Neural crest cell (in vitro differentiated cells): ENCODE measurements at places on chromosomes 2 and 18. TPM values are rescaled to one million over a fixed set of nuclear protein-coding genes. Genes with fewer than 3 reads are reported as not detected.

Gene STARD6
- total RNA-seq, result 0.35 TPM in 1 of 2 replicates, not detected in the other

- no peak for DNase-seq
- no peaks in the 10 kb centered on the region for H3K36me3 ChIP-seq
- no peaks in the 10 kb centered on the region for H3K27me3 ChIP-seq
Observed at GRCh38 chr2:34419856-34420255, 820.8 kb upstream of the FAM98A start.

GRCh38 chr2:30484145-30484544 lies 37.1 kb downstream of the LCLAT1 start:
- no peak overlapping the region for H3K27ac ChIP-seq
- no peak overlapping the region for H3K4me3 ChIP-seq
- peaks cover 3% of the 10 kb centered on the region for H3K36me3 ChIP-seq

Gene SCN7A
- total RNA-seq, result 0.39 and 0.40 TPM in 2 replicates

- no peak overlapping the region for H3K27ac ChIP-seq
- no peak overlapping the region for H3K4me3 ChIP-seq
- DNase-seq, result no peak
- H3K4me1 ChIP-seq, result peaks cover 30% of the 10 kb centered on the region
Observed at GRCh38 chr2:54166121-54166773, 50.8 kb downstream of the ACYP2 start.

DNA sequence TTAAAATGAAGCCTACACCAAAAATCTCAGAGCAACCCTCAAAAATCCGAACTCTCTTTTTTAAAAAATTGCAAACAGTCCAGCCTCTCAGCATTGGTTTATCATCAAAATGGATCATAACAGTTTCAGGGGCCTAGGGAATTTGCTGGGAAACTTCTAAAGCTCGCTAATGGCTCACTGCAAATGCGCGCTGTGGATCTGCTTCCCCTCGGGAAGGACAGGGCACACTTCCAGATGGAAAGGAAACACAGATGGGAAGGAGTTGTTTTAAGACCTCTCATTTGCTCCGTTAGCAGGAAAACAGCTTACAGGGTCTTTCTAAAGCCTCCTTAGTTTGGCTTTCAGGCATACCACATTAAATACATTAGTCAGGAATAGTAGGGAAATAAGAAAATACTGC lies 27.2 kb downstream of the FECH start:
- H3K27ac ChIP-seq, result no peak overlapping the region
- H3K4me1 ChIP-seq, result peaks cover 7% of the 10 kb centered on the region
- H3K4me3 ChIP-seq, result no peak overlapping the region
- peaks cover 5% of the 10 kb centered on the region for H3K36me3 ChIP-seq
- no peak for DNase-seq

Gene CCDC150
- total RNA-seq, result 29.0 and 31.8 TPM in 2 replicates

DNA sequence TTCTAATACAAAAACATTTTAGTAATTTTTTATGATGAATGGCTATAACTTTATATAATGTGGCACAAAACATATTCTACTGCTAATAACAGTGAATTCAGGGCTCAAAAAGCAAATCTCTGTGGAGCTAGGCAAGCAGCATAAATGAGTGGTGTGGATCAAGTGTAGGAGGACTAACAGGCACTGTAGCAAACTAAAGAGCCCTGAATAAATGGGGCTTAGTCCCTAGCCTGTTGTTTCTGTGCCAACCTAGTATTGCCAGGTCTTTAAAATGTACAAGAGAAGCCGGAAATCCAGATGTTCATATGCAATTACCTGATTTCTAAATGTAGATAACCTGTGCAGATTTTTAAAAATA lies 18.5 kb downstream of the REL start:
- no peaks in the 10 kb centered on the region for H3K4me1 ChIP-seq
- no peaks in the 10 kb centered on the region for H3K27me3 ChIP-seq
- DNase-seq, result no peak
- no peak overlapping the region for H3K27ac ChIP-seq
- peaks cover 3% of the 10 kb centered on the region for H3K36me3 ChIP-seq

Gene EPB41L5
- total RNA-seq, result 41.1 and 42.7 TPM in 2 replicates

- H3K4me1 ChIP-seq, result peaks cover 12% of the 10 kb centered on the region
- H3K36me3 ChIP-seq, result no peaks in the 10 kb centered on the region
- no peak for DNase-seq
- H3K27ac ChIP-seq, result no peak overlapping the region
Observed at GRCh38 chr18:50114448-50114847, 80.5 kb downstream of the MYO5B start.

Gene DYNAP
- total RNA-seq, result not detected in 2 replicates

GRCh38 chr18:39840856-39841481 lies 2114.1 kb upstream of the PIK3C3 start:
- DNase-seq, result no peak
- peaks cover 8% of the 10 kb centered on the region for H3K27me3 ChIP-seq
- H3K27ac ChIP-seq, result peak overlapping the region; percentile 85
- H3K36me3 ChIP-seq, result no peaks in the 10 kb centered on the region

DNA sequence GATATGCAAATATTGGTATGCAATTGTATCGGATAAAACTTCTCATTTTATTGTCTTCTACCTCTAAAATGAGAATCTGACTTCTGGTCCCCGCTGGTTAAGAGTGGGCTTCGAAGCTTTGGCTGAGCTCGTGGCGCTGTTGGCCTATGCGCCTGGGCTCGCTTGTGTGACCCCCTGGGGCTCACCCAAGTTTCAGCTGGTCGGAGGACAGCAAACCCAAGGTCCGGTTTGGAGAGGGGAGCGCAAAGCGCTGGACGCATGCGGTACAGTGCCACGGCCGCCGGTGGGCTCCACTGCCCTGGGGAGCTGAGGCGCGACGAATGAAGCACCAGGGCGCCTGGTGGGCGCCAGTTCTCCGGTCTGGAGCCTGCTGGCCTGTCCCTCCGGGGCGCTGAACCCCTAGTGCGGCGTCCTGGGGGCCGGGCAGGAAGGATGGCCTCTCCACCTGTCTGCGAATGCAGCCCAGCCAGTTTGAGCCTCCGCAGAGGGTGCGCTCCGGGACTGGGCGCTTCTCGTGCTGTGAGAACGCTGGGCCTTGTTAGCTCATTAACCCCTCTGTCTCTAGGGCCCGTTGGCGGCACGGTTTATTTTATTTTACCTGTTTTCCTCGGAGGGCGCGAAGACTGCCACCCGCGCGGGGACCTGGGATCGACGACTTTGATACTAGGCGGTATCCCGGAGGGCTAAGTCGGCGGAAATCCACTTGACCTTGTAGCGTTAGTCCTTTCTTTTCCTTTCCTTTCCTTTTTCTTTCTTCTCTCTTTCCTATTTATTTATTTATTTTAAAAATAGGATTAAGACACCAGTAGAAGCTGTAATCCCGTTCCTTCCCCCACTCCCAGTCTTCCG lies 10.4 kb downstream of the MEIS1 start:
- peaks cover 64% of the 10 kb centered on the region for H3K27me3 ChIP-seq
- peak overlapping the region; percentile 93 for H3K27ac ChIP-seq
- peaks cover 62% of the 10 kb centered on the region for H3K4me1 ChIP-seq

DNA sequence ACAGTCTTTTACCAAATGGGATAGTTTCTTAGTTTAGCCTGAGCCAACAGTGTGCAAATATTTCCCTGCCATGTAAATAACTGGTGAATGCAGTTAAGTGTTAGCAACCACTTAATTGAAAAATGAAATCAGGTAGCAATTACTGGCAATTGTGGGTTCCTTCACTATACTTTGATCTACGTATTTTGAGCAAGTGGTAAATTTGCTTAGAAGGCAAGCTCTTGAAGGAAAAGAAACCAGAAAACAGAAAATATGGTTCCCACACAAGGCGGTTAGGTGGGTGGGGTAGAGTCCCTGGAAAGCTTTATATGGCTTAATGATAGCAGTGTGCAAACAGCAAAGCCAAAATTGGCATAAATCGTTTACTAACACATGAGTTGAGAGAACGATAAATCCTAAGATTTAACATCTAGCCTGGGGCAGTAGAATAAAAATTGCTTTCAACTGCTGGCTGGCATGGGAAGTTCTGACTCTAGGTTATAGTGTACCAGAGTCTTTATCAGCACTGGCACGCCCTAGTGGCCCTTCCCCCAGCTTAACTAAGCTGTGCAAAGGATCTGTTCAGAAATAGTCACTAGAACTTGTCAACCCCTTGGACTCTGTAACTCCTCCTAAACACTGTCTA lies 17.0 kb downstream of the SLC9A2 start:
- H3K36me3 ChIP-seq, result no peaks in the 10 kb centered on the region
- no peak overlapping the region for H3K4me3 ChIP-seq
- H3K4me1 ChIP-seq, result no peaks in the 10 kb centered on the region
- DNase-seq, result no peak

DNA sequence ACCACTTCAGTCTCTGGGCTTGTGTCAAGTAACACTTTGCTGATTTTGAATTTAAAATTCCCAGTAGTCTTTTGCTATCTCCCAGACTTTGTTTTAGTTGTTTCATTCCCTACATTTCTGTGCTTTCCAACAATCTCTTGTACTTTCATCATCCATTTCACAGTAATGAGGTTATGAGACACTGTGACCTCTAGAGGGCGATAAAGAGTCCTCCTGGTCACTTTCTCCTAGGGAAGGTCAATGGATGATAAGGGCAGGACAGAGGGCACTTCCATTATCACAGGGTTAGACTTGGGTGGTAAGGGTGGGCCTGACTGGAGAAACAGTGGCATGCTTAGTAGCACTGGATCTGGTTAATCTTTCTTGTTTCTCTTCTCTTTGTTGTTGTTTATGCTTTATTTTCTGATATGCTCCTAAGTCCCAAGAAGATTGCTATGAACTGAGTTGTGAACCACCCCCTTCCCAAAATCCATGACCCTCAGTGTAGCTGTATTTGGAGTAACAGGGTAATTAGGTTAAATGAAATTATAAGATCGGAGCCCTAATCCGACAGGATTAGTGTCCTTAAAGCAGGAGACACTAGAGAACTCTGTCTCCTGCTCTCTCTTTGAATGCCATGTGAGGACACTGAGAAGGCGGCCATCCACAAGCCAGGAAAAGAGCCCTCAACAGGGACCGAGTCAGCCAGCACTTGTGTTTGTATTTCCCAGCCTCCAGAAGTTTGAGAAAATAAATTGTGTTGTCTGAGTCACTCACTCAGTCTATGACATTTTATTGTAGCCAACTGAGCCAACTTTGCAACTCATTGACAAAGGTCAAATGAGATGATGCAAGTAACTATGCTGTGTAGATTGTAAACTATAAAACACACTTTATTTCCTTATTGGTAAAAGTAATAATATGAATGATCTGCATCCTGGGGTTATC lies 779.2 kb downstream of the CNTNAP5 start:
- no peaks in the 10 kb centered on the region for H3K27me3 ChIP-seq
- no peak overlapping the region for H3K4me3 ChIP-seq
- DNase-seq, result no peak
- no peak overlapping the region for H3K27ac ChIP-seq
- peaks cover 5% of the 10 kb centered on the region for H3K4me1 ChIP-seq

Gene ASPRV1
- total RNA-seq, result 1.2 and 1.7 TPM in 2 replicates

GRCh38 chr2:64946769-64947247 lies 42.4 kb upstream of the SLC1A4 start:
- H3K36me3 ChIP-seq, result no peaks in the 10 kb centered on the region
- H3K4me3 ChIP-seq, result no peak overlapping the region
- no peak overlapping the region for H3K27ac ChIP-seq
- DNase-seq, result no peak
- no peaks in the 10 kb centered on the region for H3K4me1 ChIP-seq

GRCh38 chr2:114294741-114295140 lies 147.7 kb upstream of the DPP10 start:
- peaks cover 17% of the 10 kb centered on the region for H3K4me1 ChIP-seq
- H3K27me3 ChIP-seq, result no peaks in the 10 kb centered on the region
- no peak overlapping the region for H3K4me3 ChIP-seq
- no peaks in the 10 kb centered on the region for H3K36me3 ChIP-seq

Gene GCG
- total RNA-seq, result 0.27 TPM in 1 of 2 replicates, not detected in the other

- no peaks in the 10 kb centered on the region for H3K4me1 ChIP-seq
- no peaks in the 10 kb centered on the region for H3K36me3 ChIP-seq
- DNase-seq, result no peak
- H3K4me3 ChIP-seq, result no peak overlapping the region
Observed at GRCh38 chr2:215579809-215580208, 143.9 kb upstream of the FN1 start.

Gene DNPEP
- total RNA-seq, result 36.9 and 39.5 TPM in 2 replicates

DNA sequence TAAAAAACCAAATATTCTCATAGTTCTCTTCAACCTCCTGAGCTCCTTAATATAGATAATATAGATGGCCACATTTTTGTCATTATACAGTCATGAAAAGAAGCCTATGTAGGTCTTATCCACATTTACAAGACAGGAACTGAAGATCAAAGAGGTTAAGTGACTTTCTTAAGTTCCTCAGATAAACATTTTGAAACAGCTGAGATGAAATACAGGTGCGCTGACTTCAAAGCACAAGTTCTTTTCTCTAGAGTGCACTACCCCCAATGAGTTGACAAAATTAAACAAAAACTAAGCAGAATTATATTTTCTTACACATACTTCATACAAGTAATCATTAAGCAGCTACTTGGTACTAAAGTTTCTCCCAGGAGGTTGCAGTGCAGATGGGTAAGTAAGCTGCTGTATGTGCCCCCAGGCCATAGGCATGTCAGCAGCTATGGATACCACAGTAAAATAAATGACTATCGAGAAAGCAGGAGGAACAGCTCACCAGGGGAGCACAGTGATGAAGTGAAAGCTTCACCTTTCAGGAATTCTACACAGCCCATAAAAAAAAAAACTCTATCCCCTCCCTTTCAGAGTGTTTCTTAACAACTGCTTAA lies 199.8 kb downstream of the DPP10 start:
- no peak overlapping the region for H3K4me3 ChIP-seq
- no peak overlapping the region for H3K27ac ChIP-seq
- no peaks in the 10 kb centered on the region for H3K36me3 ChIP-seq
- DNase-seq, result no peak
- H3K4me1 ChIP-seq, result no peaks in the 10 kb centered on the region

DNA sequence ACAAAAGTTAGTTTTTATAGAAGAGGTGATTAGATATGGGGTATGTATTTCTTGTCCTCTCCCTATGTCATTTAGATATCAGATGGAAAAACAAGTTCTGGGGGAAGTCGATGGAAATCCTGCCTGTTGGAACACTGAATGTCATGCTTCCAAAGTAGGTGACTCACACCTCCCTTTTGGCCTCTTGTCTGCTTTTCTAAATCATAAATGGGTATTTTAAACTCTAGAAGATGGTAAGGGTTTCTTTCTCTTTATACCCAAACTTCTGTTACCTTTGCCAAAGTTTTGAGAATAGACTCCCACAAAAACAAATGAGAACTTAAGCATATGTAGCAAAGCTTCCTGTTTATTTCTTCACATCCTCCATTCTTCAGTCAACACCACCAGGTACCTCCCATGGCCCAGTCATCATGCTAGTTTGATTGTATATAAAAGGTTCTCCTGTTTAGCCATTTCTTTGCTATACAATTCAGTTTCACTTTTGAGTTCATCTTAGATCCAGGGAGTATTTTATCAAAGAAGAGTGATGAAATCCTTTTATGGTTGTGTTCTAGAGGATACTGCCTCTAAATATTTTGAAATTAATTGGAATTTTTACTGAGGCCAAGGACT lies 63.9 kb downstream of the PRKRA start:
- DNase-seq, result no peak
- H3K4me1 ChIP-seq, result no peaks in the 10 kb centered on the region
- no peak overlapping the region for H3K27ac ChIP-seq
- H3K4me3 ChIP-seq, result no peak overlapping the region
- peaks cover 6% of the 10 kb centered on the region for H3K36me3 ChIP-seq

Gene RIT2
- not detected in 2 replicates for total RNA-seq

Gene PMAIP1
- 4.2 and 4.6 TPM in 2 replicates for total RNA-seq
